ENCODE measurements at places on chromosomes 3 and 15.

DNA sequence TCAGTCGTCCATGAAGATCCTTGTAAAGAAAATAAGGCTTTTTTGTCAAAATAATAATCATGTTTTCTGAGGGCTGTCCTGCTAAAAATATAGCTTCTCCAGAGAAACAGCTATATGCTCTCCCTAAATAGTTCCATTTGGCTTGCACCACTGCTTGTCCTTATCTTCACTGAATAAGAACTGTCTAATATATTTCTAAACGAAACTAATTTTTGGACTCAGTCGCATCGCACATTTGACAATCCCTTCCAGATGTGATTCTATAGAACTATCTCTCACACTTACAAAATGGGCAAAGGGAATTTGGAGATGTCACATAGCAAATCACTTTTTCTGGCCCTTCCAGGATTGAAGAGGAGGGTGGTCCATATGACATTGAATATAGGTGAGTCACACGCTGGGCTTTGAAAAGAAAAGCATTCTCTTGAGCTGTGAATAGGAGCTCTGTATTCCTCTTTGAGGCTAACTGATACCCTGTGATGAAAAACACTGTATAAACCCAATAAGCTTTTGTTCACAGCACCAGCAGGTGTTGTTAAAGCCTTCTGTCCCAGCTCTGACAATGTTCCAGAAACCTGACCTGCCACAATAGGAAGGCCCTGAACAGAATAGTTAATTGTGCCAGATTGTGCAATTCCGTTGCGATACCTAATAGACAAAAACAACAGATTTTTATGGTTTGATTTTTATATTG is 1144.2 kb downstream of the ROBO2 start:
- no peak for DNase-seq

- no peak for DNase-seq
Observed at GRCh38 chr3:46492890-46493547, 4.8 kb upstream of the RTP3 start.

DNA sequence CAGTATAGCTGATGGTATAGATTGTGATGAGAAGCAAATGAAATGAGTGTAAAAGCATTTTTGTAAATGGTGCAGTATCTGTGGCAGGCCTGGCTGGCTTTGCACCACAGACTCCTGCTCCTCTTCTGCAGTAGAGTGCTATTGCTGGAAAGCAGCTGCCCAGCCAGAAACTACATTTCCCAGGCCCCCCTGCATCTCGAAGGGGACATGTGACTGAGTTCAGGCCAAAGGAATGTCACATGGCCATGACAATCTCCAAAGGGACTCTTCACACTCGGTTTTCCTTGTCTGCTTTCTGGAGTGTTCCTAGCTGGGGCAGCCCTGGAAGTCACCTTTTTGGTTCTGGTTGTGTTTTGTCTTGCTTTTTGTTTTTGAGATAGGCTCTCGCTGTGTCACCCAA is 277.1 kb downstream of the SUCLG2 start:
- no peak for DNase-seq

DNA sequence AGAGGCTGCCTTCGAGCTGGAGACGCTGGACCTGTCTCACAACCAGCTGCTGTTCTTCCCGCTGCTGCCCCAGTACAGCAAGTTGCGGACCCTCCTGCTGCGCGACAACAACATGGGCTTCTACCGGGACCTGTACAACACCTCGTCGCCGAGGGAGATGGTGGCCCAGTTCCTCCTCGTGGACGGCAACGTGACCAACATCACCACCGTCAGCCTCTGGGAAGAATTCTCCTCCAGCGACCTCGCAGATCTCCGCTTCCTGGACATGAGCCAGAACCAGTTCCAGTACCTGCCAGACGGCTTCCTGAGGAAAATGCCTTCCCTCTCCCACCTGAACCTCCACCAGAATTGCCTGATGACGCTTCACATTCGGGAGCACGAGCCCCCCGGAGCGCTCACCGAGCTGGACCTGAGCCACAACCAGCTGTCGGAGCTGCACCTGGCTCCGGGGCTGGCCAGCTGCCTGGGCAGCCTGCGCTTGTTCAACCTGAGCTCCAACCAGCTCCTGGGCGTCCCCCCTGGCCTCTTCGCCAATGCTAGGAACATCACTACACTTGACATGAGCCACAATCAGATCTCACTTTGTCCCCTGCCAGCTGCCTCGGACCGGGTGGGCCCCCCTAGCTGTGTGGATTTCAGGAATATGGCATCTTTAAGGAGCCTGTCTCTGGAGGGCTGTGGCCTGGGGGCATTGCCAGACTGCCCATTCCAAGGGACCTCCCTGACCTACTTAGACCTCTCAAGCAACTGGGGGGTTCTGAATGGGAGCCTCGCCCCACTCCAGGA is 21.1 kb downstream of the NRROS start:
- peak; percentile 15 for DNase-seq

DNA sequence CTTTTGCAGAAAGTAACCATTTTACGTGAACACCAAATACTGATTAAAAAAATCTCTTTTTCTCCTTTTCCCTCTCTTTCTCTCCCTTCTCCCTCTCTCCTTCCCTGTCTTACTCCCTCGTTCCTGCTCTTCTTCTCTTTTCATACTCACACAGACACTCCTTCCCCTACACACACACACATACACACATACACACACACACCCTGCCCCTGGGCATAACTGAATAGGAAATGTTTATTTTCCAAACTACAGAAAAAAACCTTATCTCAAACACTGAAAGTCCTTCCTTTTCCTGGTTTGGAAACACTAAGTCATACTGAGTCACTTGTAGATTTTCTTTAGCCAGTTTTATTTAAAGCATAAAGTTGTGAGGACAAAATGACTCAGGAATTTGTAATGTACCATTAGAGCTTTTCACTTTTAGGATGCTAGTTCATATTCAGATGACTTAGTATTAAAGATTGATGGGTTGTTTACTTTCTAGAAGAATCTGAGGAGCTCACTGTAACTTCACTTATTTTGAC is 62.4 kb downstream of the MBNL1 start:
- DNase-seq: no peak

Data from SHP77 treated with DMSO at 0.1 percent for 48 hours (cell line).